ENCODE measurements at places on chromosomes 3 and 15.
A peak's percentile ranks its signal among the peaks of the same experiment; 100 is the strongest.

DNA sequence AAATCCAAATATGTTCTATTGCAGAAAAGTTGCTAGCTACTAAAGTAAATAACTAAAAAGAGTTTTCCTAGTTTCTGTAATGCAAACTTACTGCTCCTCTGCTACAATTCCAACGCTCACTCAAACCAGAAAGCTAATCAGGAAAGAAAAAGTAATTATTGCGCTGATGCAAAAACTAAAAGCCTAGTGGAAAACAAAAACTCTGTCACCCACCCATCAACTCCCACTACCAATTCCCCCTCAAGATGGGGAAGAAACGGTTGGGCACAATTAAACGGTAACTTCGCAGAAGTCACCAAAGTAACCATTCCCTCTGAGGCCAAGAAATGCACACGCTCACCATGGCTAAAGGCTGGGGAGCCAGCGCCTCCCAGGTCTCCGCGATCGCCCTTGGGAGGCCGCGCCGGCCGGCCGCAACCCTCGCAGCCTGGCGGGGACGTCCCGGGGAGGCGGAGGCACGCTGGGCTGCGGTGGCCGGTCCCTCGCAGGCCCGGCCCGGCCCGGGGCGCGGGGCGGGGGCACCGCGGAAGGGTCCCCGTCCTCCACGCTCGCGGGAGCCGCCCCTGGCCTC, 684 bp downstream of the SLTM start:
- no peak for DNase-seq

DNA sequence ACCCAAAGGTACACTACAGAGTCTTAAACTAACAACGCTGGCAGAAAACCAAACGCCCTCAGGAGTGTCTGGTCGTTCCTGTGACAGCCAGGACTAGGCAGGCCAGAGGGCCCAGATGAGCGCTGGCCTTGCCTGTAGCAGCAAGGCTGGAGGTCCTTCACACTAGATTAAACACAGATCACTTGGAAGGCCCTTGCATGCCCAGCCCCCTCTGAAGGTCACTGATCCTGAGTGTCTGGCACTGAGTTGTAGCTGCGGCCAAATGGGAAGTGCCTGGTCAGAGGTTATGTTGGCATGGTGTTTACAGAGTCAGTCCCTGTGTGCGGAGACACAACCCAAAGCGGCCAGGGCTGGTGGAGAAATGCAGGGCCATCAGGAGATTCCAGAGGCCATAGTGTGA, 58.9 kb downstream of the ZNF621 start:
- no peak for DNase-seq

GRCh38 chr3:17955411-17955810, 213.0 kb upstream of the TBC1D5 start:
- no peak for DNase-seq

DNA sequence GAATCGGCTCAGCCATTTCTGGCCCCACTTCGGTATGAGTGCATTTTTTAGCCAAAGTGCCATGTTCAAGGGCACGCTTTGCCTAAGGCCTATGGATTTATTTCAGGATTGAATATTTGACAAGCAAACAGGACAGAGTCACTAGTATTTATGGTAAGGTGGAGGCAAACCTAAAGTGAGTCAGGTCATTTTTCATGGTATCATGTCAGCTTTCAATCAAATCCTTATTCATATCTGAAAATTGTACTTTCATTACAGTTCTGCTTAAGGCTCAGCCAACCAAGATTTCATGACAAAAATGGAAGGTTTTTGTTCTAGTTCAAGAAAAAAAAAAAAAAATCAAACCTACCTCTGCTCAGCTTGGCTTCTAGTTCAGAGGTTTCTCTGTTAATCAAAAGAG, 30.5 kb upstream of the ICE2 start:
- DNase-seq, result no peak

DNA sequence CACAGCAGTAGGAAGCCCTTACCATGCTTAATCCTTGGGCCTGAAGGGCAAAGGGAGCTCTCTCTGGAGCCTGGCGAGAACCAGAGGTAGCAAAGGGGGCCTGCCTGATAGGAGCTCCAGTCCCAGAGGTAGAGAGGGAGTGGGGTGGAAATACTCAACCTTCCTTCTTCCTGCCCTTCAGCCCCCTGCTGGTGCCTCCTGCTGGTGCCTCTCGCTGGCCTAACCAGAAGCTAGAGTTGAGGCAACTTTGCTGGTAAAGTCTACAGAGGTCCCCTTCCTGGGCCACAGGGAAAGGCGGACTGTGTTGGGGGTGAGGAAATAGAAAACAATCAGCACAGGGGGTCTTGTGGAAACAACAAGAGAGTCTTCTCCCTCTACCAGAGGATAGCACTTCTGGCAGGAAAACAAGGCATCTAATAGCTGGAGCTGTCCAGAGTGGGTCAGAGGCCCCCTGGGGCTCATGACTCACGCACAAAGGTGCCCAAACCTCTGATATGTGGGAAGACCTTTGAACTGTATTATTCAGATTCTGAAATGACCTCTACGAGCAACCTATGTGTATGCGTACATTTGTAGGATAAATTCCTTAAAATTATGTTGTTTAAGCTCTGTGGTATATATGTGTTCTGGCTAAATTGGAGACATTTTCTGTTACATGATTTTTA, 133.9 kb downstream of the LRRC28 start:
- DNase-seq, result no peak

DNA sequence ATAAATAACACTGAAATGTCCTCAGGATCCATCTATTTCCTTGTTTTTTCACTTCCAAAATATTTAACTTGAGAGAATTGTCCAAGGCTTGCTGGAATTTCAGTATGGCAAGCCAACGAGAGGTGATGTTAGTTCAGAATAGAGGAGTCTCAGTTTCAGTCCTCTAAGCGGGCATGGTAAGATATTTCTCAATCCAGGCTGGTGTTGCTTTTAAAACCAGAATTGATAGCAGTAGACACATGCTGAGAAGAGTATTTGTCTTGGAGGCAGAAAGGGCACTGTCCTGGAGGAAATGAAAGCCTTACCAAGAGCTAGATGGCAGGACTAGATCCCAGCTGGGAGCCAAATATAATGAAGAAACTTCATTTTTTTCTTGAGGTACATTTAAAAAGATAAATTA, 23.1 kb downstream of the PHLDB2 start:
- no peak for DNase-seq

GRCh38 chr3:56119575-56120349, 348.5 kb downstream of the ERC2 start:
- DNase-seq, result no peak

DNA sequence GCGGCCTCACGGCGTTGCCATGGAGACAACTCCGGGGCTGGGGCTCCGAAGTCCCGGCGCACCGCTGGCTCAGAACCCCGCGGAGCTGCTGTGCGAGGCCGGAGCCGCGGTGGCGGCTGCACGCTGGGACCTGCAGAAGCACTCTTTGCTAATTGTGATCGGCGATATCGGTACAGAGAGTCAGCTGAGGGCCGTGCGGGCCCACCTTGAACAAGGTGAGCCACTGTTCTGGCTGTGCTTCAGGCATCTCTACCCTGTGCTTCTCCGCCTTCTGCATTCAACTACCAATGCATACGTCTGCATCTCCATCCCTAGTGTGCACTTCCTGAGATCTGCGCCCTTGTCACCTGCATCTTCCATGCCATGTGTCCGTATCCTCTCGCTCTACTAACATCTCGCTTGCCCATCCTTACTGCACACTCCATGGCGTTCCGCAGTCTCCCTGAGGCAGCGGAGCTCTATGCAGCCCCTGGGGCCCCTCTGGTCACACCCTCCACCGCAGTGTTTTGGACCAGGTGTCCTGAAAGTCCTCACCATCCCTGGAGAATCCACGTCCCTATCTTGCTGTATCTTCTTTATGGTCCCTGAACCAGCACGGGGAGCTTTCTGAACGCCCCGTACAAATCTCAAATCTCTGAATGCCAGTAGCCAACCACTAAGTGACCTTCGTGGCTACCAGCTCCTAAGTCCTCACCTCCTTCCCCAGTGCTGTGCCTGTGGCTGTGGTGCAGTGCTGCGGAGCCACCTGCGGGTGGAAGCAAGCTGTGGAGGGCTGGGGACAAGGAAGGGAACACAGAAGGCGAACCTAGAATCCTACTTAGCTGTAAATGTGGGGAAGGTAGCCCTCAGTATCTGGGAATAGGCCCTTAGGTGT, 6.2 kb upstream of the MAP1A start:
- peak; percentile 61 for DNase-seq

GRCh38 chr15:48242015-48242414, 35.9 kb downstream of the SLC12A1 start:
- DNase-seq, result no peak

DNA sequence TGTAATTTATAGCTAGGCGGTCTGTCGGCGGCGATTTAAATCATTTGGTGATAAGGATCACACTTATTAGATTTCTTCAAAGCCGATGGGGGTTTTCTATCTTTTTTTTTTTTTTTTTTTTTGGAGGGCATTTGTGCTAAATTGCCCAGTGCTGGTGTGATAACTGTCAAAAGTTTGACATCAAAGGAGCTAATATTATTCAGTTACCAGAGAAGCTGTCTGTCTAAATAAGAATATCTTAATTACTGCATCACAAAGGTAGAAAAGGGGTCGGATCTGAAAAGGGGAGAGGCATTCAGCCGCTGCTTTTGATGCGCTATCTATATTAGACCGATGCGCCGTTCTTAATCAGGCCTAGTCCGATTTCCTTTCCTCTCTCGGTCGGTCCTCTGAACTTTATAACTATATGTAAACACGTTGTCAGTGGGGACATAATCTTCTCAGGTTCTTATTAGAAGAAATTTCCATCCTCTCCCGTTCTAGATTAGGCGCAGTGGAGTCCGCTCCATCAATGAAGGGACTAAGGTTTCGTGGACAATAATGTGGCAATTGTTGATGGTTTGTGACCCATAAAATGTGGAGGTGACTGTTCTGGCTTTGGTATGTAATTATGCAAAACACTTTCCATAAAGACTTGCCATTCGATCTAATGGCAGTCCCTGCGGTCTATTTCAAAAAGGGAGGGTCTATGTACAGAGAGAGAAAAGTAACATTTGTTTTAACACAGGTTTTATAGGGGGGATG, 31.7 kb downstream of the NR2F2 start:
- no peak for DNase-seq

DNA sequence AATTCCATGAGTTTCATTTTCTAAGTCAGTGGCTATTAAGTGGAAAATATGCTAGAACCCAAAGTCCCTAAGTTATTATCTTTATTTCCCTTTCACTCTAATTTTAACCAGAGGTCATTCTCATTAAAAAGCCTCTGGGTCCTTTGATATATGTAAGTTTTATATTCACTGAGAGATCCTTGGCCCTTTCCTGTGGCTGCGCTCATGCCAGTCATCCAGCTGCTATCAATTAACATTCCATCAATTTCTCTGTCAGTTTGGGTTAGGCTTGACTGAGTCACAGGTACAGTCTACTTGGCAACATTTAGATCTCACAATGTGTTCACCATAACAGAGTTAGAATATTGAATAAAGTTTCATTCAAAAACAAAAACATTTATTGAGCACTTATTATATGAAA, 58.0 kb upstream of the FBN1 start:
- DNase-seq, result no peak

DNA sequence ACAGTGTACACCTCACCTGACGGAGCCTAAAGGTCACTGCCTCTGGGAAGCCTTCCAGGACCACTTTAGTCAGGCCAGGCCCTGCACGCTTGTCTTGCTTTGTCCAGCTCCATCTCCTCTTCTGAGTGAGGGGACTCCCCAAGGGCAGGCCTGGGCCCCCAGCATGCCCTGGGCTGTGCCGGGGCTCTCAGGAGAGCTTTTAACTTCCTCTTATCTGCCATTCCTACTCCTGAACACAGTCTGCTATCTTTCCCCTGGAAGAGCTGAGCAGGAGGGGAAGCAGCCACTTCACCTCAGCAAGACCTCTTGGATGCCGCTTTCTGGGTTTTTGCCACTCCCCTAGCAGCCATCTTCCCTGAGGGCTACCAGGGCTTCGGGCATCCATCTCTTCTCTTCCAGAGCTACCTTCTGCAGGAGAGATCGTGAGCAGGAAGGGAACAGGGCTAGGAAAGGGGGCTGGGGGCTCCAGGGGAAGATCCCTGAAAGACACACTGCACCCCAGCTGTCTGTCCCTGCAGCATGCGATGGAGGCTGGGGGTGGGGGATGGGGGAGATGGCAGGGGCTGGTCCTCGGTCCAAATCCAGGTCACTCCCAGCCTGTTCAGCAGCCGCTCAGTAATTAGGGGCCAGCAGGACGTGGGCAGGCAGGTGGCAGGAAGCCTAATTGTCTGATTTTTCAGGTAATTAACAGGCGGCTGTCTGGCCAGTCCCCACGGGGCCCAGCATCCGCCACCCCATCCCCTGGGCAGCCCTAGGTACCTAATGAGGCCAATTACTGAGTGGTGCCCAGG, 19.9 kb upstream of the RPL29 start:
- DNase-seq, result no peak

- no peak for DNase-seq
Measured at GRCh38 chr3:60160111-60160821, 1091.0 kb downstream of the FHIT start.

GRCh38 chr3:167481164-167481563, 7.3 kb upstream of the SERPINI2 start:
- no peak for DNase-seq

- peak; percentile 52 for DNase-seq
Measured at GRCh38 chr3:42803414-42804105, 730 bp downstream of the HIGD1A start.

DNA sequence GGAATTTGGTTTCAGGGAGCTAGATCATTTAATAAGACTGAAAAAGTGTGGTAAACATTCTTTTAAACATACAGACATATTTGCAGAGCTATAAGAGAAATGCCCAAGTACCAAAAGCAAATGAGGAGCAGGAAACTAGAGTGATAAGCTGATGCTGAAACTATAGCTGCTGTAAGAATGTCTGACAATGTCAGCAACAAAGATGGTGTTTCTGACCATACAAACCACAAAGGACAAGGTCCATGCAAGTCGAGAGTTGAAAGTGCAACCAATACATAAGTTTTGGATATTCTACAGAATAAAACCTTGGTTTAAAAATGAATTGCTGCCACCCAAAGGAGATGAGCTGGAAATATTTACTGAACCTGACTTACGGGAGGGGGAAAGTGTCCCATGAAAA, 610.2 kb downstream of the TBL1XR1 start:
- no peak for DNase-seq

DNA sequence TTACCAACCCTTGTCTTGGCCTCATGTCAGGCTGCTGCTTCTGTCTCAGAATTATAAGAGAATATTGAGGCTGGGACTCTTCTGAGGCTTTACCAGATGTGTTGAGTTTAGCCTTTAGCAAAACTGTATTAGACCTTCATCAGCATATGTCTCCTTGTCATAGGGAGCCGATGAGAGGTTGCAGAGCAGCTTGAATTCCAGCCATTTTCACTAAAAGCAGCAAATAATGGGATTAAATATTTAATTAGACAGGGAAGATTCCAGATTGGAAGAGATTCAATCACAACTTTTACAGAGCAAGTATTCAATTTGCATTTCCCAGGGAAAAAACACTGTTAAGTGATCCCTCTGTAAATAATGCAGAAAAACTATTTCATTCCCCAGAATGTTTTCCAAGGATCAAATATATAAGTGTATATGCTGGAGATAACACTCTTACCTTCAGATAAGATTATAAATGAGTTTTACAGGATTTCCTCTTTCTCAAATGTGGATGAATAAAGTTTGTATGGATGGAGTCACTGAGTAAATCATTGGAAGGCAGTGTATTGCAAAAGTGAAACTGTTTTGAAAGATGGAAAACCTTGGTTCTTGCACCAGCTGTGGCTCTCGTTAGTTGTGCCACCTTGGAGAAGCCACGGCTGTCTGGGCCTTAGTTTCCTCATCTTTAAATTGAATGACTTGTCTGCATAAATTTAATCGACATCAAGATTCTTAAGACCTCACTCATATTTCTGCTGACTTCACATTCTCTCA, 466.4 kb upstream of the SGO1 start:
- no peak for DNase-seq

GRCh38 chr3:73674280-73674679, 49.5 kb upstream of the PDZRN3 start:
- DNase-seq, result no peak

GRCh38 chr3:113532698-113533533, 561 bp downstream of the SIDT1 start:
- DNase-seq, result no peak
